ENCODE measurements at places on chromosomes 6 and 20.
A peak's percentile ranks its signal among the peaks of the same experiment; 100 is the strongest.

- DNase-seq: no peak
Measured at GRCh38 chr20:20553541-20553940, 158.9 kb downstream of the RALGAPA2 start.

DNA sequence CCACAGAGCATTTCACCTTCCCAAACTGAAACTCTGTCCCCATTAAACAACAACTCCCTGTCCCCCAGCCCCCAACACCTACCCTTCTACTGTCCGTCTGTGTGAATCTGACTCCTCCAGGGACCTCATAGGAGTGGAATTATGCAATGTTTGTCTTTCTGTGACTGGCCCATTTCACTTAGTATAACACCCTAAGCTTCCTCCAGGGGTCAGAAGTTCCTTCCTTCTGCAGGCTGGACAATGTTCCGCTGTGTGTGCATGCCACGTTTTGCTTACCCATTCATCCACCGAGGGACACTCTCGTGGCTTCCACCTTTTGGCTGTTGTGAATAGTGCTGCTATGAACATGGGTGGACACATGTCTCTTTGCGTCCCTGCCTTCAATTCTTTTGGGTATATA lies 37.6 kb upstream of the MPC1 start:
- no peak for DNase-seq

GRCh38 chr6:64439274-64439673 lies 803.7 kb downstream of the PHF3 start:
- no peak for DNase-seq

GRCh38 chr6:139801571-139802321 lies 427.3 kb upstream of the CITED2 start:
- no peak for DNase-seq

- DNase-seq: no peak
Measured at GRCh38 chr6:89048288-89048923, 32.1 kb upstream of the PNRC1 start.

DNA sequence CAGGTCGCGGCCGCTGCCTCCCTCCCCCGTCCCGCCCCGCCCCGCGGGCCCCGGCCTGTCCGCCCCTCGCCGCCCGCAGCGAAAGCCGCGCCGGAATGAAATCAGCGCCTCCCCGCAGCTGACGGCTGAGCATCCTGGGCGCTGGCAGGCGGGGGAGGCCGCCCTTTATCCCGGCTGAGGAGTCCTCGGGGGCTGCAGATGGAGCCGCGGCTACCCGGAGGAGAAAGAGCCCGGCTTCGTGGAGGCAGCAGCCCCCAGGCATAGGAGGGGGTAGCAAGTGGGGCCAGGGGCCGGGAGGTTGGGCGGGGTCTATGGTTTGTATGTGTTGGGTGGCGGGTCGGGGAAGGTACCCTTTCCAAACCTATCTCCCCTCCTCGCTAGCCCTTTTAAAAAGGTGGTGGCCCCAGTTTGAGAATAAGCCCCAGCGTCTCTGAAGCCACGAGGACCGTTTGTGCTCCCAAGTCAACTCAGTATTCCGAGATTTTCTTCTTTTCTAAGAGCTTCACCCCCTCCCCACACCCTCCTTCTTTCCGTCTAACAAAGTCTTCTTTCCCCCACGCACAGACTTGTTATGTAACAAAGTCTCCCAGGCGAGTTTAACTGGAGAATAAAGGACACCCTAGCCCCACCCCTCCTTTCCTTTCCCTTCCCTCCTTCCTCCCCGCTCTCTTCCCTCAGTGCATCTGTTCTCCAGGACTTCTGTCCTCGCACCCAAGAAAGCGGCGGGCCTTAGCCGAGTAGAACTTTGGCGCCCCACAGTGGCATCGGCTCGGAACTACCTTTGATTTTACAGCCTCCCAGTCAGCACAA lies 11.0 kb downstream of the POU3F2 start:
- DNase-seq: peak; percentile 43

DNA sequence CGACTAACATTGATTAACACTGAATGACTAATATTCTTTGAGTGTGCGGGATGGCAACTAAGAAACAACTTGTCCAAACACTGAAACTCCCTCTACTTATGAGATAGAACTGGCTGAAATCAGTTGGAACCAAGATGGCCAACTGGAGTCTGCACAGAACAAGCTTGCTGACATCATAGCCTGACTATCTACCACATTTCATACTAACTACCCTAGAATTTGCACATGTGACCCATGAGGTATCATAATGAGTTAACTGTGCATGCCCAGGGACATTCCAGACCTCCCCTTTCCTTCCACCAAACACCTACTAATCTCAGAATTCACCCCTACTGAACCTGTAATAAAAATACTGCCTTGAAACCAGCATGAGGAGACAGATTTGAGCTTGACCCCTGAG lies 43.2 kb downstream of the PHIP start:
- no peak for DNase-seq

DNA sequence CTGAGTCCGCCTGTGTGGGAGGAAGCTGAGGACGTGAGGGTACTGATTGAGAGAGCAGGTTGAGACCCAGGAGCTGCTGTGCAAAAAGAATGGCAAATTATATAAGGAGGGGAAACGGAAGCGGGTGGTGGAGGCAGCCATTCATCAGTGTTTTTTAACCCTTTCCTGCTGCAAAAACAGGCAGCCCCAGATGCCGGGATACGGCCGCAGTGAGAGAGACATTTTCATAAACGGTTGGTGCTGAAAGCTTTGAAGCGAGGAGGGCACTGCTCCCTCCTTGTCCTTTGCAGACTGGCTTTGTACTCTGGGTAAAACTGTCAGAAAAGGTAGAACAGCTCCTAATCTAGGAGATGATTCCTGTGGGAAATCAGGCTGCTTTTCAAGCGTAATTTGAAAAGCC lies 56.4 kb downstream of the TTI1 start:
- DNase-seq: no peak

DNA sequence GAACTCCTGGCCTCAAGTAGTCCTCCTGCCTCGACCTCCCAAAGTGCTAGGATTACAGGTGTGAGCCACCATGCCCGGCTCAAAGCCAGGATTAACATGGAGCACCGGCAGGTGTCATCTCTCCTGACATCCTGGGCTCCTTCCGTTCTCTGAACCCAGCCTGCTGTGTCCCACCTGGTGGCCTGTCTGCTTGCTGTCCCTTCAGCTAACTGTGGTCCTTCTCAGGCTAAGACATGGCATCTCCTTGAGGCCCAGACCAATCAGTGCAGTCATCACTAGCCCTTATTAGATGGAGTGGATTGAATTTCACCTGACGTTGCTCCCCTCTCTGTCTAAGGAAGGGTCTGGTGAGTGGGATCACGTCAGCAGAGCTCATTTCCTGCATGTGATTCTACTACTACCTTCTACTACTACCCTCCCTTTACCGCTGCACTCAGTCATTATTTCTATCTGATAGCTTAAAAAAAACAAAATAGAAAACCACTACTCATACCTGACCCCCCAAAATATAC lies 28.0 kb upstream of the SYNJ2 start:
- DNase-seq: no peak

DNA sequence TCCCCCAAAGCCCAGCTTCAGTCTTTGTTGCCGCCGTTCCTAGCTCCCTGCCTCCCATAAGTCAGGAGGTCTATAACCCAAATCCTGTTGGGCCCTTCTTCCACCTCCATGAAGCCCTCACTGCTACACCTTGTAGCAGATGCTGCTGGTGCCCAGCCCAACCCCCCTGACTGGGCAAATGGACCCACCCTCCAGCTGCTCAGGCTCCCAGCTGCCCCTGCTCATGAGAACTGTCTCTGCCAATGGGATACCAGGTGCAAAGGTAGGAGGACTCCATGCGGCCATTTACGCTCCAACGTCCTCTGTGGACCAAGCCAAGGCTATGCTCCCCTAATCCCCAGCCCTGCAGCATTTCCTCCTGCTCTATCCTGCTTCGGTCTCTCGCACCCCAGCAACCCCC lies 71.8 kb downstream of the JPH2 start:
- DNase-seq: no peak

GRCh38 chr6:152295920-152296319 lies 341.2 kb downstream of the SYNE1 start:
- DNase-seq: no peak

Data from AG09319 (cell line).